GM12892 (cell line): ENCODE measurements at places on chromosomes 4 and X.

DNA sequence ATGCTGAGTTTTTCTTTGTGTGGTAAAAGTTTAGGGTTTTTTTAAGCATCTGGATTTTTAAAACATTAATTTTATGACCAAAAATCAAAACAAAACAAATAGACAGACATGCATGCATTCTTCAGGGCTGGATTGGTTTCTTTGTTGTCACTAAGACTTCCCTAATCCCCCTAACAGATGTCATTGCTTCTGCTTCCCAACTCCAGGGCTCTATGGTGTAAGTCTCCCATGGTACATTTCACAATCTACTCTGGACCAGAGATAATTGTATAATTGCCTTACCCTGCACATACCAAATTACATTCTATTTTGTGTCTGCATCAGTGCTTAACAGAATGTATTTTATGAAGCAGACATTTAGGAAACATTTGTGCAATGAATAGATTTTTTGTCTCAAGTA lies 529.1 kb upstream of the SMIM31 start:
- DNase-seq = no peak

- DNase-seq = no peak
Observed at GRCh38 chrX:47563801-47564315, 2.9 kb downstream of the ARAF start.

DNA sequence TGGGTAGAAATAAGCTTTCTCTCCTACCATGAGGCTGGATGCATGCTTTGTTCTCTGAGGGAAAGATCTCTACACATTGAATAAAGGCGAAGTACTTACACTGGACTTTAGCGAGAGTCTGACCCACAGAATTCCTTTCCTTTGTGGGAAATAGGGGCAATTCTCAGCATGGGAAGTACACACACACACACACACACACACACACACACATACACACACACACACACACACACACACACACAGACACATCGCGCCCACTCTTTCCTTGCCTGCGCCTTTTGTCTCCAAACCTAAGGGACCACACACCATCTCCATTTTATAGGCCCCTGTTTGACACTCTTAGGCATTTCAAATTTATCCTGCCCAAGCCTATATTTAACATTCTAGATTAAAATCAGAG lies 83.8 kb downstream of the LUZP4 start:
- DNase-seq = no peak

DNA sequence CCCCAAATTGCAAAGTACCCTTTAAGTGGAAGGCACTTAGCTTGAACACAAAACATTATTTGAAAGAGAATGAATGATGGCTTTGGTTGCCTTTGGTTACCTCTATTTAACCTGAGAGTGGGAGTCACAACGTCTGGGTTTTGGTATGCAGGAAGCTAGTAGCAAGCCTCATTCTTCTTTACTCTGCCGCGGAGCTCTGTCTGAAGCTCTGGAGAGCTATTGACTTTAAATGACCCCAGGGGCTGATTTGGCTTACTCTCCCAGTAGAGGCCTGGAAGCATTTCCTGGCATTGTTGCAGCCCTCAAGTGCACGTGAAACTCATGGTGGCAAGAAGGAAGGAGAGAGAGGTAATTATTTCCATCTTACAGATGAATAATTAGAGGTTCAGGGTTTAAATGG lies 81.8 kb upstream of the MAGEA4 start:
- DNase-seq = no peak

GRCh38 chr4:150082241-150082640 lies 4.0 kb downstream of the DCLK2 start:
- no peak for DNase-seq

DNA sequence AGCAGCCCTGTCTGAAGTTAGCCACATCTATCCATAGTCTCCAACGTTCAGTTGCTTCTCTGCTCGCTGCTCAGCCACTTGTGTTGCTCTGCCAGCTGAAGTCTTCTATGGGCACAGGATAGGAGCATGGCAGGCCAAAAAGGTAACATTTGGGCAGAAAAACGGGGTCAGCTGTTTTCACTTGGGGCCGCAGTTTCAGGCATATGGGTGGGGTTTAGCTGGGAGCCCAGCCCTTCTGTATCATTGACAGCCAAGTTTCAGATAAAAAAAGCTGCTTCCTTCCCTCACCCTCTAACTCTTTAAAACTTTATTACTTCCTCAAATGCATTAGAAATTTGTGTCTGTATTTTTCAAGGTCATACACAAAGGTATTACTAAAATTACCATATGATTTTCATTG lies 18.4 kb upstream of the MANBA start:
- no peak for DNase-seq

- DNase-seq = no peak
Observed at GRCh38 chr4:25252230-25253070, 18.6 kb downstream of the PI4K2B start.
